Memory B cell (primary cell): ENCODE measurements at places on chromosomes 11 and 22.

DNA sequence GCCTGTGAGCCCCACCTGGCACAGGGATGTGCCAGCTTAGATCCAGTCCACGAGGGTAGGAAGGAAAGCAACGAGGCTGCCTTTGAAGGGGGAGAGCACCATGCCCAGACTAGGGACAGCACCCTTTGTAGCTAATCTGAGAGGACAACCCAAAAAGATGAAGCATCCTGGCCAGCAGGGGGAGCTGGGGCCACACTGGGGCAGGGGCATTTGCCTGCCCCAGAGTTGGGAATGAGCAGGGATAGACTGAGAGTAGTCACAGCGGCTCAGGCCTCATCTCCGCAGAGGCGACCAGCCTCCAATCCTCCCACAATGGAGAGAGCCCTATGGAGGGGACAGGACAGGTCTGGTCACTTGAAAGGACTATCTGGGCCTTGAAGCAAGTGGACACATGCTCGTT is 16.4 kb downstream of the LMO1 start:
- no peak for DNase-seq
- no peak overlapping the region for H3K27ac ChIP-seq
- H3K4me3 ChIP-seq, result no peak overlapping the region
- H3K4me1 ChIP-seq, result no peaks in the 10 kb centered on the region

- H3K27ac ChIP-seq, result no peak overlapping the region
- H3K27me3 ChIP-seq, result no peaks in the 10 kb centered on the region
- H3K4me1 ChIP-seq, result no peaks in the 10 kb centered on the region
- no peak overlapping the region for H3K4me3 ChIP-seq
- no peak for DNase-seq
- no peaks in the 10 kb centered on the region for H3K36me3 ChIP-seq
Observed at GRCh38 chr11:30552839-30553238, 33.3 kb downstream of the MPPED2 start.

GRCh38 chr11:121965330-121965729 is 150.7 kb downstream of the BLID start:
- no peaks in the 10 kb centered on the region for H3K36me3 ChIP-seq
- H3K27me3 ChIP-seq, result peaks cover 11% of the 10 kb centered on the region
- DNase-seq, result no peak
- no peak overlapping the region for H3K27ac ChIP-seq

GRCh38 chr11:130710021-130710420 is 206.3 kb downstream of the SNX19 start:
- H3K36me3 ChIP-seq, result no peaks in the 10 kb centered on the region
- H3K27me3 ChIP-seq, result peaks cover 4% of the 10 kb centered on the region
- H3K4me3 ChIP-seq, result no peak overlapping the region
- H3K4me1 ChIP-seq, result no peaks in the 10 kb centered on the region
- no peak overlapping the region for H3K27ac ChIP-seq

- H3K4me1 ChIP-seq, result peaks cover 9% of the 10 kb centered on the region
- no peak overlapping the region for H3K4me3 ChIP-seq
- no peak overlapping the region for H3K27ac ChIP-seq
- no peaks in the 10 kb centered on the region for H3K36me3 ChIP-seq
- H3K27me3 ChIP-seq, result peaks cover 42% of the 10 kb centered on the region
Observed at GRCh38 chr22:38841635-38842034, 2.2 kb downstream of the NPTXR start.

DNA sequence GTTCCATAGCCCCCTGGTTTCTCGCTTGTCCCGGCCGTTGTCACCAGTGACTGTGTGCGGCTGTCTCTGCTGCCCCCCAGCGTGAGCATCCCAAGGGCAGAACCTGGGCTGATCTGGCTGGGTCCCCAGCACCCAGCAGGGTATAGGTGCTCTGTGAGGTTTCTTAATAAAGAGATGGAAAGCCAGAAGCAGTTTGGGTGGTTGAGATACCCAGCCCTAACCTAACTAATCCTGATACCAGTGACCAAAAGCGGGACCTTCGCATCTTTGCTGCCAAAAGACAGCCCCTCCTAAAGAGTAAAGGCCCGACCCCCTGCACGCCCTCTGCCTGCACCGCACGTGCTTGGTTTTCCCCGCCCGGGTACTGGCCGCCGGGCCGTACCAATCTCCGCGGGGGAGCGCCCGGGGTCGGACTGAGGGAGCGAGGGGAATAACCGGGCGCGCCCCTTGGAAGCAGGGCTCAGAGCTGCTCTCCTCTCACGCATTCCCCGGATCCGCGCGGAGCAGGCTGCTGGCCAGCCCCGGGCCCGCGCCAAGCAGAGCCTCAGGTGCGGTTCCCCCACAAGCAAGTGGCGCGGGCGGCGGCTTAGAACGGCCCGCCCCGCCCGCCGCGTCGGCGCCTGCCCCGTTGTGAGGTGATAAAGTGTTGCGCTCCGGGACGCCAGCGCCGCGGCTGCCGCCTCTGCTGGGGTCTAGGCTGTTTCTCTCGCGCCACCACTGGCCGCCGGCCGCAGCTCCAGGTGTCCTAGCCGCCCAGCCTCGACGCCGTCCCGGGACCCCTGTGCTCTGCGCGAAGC is at the start of gene DGAT2:
DGAT2 (plus strand) TSS at position 667 of the 797 bp plus-strand sequence. CDS start 214 bp downstream, outside the sequence.
- H3K27me3 ChIP-seq, result no peaks in the 10 kb centered on the region
- peak within 1 kb of the TSS; percentile 86 for H3K4me3 ChIP-seq
- H3K4me1 ChIP-seq, result peaks cover 42% of the 10 kb centered on the region
- DNase-seq, result peak; percentile 82
- H3K36me3 ChIP-seq, result no peaks in the 10 kb centered on the region
